WTC11 (cell line): ENCODE measurements at places on chromosomes 7 and 10.
A peak's percentile ranks its signal among the peaks of the same experiment; 100 is the strongest.

DNA sequence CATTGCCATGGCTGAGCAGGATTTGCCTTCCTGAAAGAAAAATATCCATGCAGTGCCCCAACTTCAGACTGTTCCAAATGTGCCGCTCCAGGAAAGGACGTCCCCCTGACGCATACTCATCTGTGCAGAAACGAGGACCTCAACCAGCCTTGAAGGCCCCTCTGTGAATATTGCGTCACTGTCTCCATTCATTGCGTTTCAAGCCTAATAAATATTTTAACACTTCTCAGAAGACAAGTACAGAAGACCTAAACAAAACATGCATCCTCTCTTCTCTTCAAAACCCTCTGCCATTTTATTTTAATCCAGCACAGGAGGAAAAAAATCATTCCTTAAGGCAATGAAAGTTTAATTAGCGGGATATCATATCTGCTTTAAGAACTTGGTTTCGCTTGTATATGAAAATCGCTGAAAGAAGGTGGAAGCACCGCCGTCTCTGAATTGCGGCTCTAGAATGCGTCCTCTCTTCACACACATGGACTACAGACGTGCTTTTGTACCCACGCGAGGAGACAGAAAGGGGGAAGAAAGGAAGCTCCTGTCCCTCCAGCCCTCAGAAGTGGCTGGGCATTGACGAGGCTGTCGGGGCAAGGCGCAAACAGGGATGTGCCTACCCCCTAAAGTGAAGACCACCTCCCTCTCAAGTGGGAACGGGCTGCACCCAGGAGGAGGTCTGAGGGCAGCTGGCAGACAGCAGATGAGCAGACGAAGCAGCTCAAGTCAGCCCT lies 36.8 kb downstream of the RGS10 start:
- DNase-seq = no peak

- DNase-seq = peak; percentile 74
Measured at GRCh38 chr7:65731562-65732035, 141.3 kb upstream of the VKORC1L1 start.

- no peak for DNase-seq
Measured at GRCh38 chr10:132742837-132743194, 43.1 kb downstream of the NKX6-2 start.

GRCh38 chr10:13631594-13631993 lies 44.8 kb downstream of the PRPF18 start:
- no peak for DNase-seq

- DNase-seq = no peak
Measured at GRCh38 chr7:155276800-155277375, 20.8 kb upstream of the INSIG1 start.

GRCh38 chr7:145845345-145845744 lies 271.3 kb upstream of the CNTNAP2 start:
- no peak for DNase-seq

DNA sequence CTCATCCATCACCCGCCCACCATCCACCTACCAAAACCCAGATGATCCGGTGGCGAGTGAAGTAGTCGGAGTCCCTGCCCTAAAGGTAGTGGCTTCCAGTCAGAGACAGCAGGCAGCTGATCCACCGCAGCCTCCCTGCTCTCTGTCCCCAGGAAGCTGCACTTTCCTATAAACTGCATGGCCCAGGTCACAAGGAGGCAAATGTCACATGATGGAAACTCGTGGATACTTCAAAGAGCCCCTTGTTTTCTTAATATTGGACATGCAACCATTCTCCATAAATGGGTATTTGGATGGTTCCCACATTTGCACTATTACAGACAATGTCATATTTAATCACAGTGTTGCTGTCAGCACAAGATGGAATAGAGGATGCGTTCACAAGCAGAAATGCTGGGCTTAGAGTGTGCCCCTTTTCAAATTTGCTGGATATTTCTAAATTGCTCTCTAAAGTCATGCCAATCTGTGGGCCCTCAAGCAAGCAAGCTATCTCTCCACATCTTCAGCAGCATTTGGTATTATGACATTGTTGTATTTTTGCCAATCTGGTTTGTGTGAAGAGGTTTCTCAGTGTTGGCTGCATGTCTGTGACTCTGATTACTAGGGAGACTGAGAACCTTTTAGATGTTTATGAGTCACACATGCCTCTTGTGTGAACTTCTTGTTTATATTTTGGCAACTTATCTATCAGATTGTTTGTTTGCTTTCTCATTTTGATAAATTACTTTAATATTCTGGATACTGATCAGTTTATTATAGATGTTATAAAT lies 822.0 kb downstream of the TNS3 start:
- DNase-seq = no peak

DNA sequence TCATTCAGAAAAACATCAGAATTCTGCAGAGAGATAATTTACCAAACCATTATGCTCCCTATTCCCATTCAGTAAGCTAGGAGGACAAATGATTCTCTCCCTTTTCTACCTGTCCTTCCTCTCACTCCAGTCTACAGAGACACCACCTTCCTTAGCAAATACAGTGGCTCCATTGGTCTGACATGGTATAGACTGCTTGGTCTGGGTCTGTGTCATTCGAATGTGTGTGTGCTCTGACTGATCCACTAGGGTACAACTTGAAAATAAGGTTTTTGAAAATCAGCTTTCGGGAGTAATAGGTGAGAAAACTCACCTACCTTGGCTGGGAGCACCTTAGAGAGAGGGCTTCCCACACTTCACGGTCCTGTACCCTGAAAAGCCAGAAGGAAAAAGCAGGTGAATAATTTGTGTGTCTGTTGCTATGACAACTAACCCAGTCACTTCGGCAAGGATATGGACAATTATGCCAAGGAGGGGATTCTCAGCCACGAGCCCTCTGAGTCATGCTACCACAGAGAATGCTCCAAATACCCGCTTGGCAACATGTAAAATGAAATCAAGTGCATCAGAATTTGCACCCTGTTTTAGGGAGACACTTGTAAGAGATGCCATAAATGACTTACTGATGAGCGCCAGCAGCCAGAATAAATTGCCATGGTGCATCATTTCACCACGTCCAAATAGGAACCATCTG lies 114.5 kb upstream of the PRKCQ start:
- DNase-seq = no peak

GRCh38 chr10:74418285-74418872 lies 267.4 kb downstream of the ADK start:
- no peak for DNase-seq

GRCh38 chr7:123865517-123866117 lies 20.6 kb downstream of the HYAL4 start:
- peak; percentile 42 for DNase-seq

- no peak for DNase-seq
Measured at GRCh38 chr10:37390926-37391325, 265.5 kb downstream of the ANKRD30A start.

DNA sequence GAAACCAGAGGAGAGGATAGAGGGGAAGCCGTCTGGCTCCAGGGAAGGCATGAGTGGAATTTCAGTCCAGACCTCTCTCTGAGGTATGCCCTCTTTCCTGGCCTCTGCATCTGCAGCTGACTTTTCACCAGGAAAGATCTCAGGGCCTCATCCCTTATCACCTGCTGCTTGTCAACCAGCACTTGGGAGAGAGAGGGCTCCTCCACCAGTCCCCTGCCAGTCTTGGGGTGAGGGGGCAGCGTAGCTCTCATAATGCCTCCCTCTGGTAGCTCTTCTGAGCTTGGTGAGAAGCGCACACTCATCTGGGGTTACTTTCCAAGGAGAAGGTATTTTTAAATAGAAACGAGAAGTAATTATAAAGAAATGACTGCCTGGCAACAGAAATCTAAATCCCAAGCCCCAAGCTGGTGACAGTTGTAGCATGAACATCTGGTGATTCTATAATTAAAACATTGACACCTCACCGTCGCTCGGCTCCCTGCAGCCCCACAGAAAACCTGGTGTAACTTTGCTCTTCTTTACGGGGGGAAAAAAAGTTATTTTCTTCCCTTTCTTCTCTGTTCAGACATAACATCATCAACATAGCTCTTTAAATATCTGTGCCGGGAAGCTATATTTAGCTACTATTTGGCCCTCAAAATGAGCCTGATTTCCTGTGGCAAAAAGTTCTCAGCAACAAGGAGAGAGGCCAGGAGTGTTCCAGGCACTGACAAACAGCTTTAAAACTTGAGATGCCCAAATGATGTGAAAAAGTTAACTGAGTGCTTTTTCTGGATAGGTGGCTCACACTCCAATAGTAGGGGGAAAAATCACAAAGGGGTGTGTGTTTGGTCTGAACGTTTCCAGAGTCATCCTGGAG lies 26.9 kb downstream of the HIP1 start:
- DNase-seq = no peak

DNA sequence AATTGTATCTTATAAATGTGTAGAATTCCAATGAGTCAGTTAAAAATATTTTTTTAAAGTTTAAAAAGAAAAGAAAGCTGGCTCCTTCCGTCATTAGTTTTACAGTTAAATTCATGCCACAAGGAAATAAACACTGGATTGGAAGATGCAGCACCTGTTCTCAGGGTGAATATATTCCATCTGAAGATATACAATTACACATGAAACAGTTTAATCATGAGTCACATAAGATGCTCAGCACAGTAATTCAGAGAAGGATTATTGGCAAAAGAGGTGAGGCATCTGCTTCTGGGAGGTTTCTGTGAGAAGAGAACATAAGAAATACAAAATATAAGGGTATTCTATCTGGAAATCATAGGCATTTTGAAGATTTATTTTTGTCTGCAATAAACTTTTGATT lies 376.5 kb upstream of the SORCS1 start:
- no peak for DNase-seq

DNA sequence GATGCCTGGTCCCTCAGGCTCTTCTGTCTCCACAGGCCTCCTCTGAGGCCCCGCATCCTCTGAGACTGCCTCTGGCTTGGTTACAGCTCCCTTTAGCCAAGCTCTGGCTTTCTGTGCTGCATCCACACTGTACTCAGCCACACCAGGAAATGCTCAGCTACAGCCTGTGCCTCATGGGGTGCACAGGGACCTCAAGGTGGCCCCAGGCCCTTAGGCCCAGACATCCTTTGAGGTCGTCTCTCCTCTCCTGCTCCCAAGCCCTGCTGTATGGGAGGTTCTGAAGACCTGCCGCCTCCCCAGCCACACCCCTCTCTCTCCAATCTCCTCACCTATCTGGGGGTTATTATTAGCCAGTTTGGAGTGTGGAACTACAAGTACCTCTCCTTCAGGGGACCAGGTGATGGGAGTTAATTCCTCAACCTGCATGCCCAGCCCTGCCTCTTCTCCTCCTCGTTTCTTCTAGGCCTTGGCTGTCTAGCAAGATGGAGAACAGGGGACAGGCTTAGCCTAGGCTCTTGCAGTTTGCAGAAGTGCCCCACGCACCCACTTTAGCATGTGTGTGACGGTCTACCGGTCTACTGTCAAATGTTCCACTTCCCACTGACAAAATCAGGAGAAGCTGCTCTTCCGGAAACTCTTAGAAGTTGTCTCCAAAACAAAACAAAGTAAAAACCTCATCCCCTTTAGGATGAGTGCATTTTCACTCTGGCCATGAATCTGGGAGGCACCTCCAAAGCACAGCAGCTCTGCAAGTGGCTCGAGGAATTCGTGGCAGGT lies 64.0 kb upstream of the WAC start:
- no peak for DNase-seq

DNA sequence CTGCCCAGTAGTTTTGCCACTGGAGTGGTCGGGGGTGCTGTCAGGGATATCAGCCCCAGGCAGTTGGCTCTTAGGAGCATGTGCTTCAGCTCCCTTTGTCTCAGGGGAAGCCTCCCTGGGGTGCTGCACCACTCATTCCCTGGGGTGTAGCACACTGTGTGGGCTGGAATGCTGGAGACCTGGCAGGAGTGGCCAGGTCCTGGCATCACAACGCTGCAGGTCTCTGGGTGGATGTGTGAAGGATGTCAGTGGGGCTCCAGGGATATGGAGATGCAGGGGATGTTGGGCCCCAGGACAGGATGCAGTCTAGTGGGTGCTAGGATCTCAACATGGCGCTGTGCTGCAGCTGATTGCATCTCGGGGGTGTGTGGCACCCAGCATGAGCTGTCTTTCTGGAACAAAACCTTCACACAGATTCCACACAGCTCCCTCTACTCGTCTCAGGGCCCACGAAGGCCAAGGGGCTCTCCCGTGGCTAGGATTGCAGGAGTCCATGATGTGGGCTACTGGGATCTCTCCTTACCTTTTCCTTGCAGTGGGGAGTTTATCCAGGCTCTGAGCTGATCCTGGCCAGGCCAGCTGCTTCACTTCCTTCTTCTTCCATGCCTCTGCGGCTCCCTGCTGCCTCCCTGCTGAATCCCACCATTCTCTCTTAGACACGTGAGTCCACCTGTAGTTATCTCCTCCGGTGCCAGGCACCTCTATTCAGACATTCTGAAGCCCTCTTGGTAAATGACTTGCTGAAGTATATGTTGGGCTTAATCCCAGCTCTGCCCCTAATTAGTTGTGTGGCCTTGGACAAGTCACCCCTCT lies 295.1 kb downstream of the RPS24 start:
- no peak for DNase-seq

- no peak for DNase-seq
Measured at GRCh38 chr10:69232252-69232651, 12.1 kb downstream of the HKDC1 start.

GRCh38 chr10:43153901-43154300 lies 15.7 kb downstream of the CSGALNACT2 start:
- DNase-seq = no peak

DNA sequence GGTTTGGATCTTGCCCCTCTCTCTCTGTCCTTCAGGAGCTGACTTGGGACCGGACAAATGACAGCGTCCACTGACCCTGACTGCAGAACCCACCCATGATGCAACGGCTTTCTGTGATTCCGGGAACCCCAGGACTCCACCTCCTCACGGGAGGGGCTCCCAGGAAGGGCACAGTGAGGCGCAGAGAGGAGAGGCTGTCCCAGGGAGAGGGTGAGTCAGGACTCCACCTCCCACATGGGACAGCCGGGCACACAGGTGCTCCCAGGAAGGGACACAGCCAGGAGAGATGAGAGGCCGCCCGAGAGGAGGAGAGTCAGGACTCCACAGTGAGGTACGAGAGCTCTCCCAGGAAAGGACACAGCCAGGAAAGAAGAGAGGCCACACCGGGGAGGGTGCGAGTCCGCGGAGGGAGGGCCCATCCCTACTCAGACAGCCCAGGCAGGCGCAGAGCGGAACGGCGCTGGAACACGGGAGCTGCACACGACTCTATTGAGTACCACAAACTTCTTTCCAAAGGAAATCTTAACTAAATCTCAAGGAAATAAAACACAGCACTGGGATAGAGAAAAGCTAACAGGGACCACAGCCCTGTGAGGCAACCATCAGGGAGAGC lies 162.5 kb downstream of the MAD1L1 start:
- no peak for DNase-seq

DNA sequence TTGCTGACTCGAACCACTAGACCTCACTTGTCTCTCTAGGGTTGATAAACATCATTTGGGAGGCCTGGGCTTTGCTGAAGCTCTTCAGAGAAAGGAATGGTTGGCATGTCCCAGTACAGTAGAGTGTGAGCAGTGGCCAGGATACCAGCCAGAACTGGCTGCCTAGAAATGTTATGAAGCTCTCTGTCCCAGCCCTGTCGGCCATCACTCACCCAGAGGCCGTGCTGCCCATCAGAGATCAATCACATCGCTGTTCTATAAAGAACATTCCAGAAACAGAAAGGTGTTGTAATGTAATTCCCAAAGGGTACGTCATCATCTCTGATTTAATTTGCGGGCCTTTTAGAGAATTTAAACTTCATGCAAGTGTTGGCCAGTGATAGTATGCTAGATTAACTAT lies 111.5 kb downstream of the PRPF18 start:
- DNase-seq = no peak
